ENCODE measurements at places on chromosomes 3 and 15. TPM values are rescaled to one million over a fixed set of nuclear protein-coding genes. Genes with fewer than 3 reads are reported as not detected.

Gene PLIN1
- total RNA-seq: 39.7 TPM

Gene GPR176
- total RNA-seq: 6.3 TPM

Gene CELF6
- 1.0 TPM for total RNA-seq

Gene SLC28A2
- total RNA-seq: not detected

Gene SCN5A
- total RNA-seq: 1.6 TPM

Gene HRH1
- 5.2 TPM for total RNA-seq

Gene MAGEL2
- total RNA-seq: 9.9 TPM

Gene ITIH1
- total RNA-seq: under 0.01 TPM

Gene LTF
- total RNA-seq: 3.1 TPM

Gene MRPL47
- 25.1 TPM for total RNA-seq
